HepG2 (cell line): ENCODE measurements at places on chromosomes 2 and 18. TPM values are rescaled to one million over a fixed set of nuclear protein-coding genes. Genes with fewer than 3 reads are reported as not detected.

DNA sequence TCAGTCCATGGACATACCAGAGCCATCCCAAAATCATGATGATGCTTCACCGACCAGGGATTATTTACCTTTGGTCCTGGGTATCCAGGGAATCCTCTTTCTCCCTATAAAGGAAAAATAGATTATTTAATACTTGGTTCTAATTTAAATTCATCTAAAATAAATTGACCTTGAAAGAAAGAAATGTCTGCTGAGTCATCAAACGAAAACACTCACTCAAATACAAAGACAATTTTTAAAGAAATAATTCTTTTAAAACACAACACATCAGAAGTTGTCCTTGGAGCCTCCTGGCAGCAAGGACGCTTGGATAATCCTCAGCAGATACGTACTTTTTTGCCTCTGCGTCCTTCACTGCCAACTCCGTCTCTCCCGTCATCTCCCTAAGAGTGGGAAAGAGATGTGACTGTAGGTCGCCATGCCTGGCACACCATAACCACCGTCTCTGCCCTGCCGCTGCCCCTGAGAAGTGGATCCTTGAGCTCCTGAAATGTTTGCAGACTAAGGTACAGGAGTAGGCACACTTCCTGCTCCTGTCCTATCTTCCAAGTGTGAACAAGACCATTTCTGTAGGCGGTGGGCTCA, 65.6 kb downstream of the COL6A3 start:
- DNase-seq, result no peak

DNA sequence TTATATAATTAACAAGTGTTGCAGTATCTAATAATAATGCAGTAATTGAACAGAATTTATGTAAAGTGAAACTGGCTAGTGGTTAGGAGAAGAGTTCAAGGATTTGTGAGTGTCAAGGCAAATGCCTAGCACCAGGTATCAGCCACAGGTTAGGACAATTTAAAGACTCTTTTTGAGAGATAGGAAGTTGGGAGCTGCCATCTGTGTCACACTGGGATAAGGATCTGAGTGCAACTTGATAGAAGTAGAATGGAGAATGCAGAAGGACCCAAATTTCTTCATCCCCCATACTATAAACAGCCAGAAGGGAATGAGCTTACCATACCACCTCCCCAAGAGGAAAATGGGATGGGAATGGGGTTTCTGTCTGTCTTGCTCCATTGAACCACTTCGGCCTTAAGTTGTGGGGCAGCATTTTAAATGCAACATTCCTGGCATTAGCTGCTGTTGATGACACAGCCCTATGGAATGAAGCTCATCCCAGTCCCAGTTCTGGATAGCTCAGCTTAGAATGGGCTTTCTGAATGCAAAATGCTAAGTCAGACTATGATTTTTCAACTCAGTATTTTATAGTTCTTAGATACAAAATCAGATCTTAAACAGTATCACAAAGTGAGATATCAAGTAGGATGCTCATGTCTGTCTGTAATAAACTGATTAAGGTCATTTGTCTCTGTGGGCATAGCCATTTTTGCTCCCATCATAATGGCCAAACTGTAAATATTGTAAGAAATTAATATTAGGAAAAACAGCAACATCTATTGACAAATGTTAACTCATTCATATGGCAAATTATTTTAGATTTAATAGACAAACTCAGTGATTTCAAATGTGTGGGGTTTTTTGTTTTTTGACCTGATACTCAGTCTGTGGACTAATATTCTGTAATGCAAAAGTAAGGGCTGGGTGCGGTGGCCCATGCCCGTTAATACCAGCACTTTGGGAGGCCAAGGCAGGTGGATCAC, 44.0 kb downstream of the GPR155 start:
- no peak for DNase-seq

GRCh38 chr2:18791172-18791797, 201.9 kb upstream of the NT5C1B start:
- DNase-seq, result no peak

The ALPP gene
- polyA plus RNA-seq, result not detected in 2 replicates

The MYCN gene
- not detected in 2 replicates for polyA plus RNA-seq
